ENCODE measurements at places on chromosomes 1 and 21. TPM values are rescaled to one million over a fixed set of nuclear protein-coding genes. Genes with fewer than 3 reads are reported as not detected.

GRCh38 chr1:6962478-6962995 is 177.3 kb downstream of the CAMTA1 start:
- DNase-seq, result peak; percentile 63

The HUNK gene
- 7.5 TPM for total RNA-seq

GRCh38 chr1:143736562-143736961 is 235.2 kb downstream of the FAM72C start:
- no peak for DNase-seq

The ECM1 gene
- 0.95 TPM for total RNA-seq

GRCh38 chr1:248872752-248873408 is 14.0 kb upstream of the ZNF692 start:
- peak; percentile 78 for DNase-seq

GRCh38 chr1:230382001-230382491 is 44.1 kb downstream of the PGBD5 start:
- DNase-seq, result peak; percentile 56

- no peak for DNase-seq
These were observed 13.3 kb downstream of the CELA2B start for GRCh38 chr1:15489052-15489736.

Measured in Caco-2 (cell line).